ENCODE measurements at places on chromosomes 2 and 18.

DNA sequence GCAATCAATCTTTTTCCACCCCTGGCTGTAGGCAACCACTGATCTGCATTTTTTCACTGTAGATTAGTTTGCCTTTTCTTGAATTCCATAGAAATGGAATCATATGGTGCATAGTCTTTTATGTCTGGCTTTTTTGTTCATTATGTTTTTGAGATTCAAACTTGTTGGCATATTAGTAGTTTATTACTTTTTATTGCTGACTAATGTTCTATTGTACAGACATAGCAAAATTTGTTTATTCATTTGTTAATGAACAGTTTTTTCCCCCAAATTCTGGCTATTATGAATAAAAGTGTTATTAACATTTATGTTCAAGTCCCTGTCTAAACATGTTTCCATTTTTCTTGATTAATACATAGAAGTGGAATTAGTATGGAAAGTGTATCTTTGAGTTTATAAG, 21.4 kb upstream of the WDSUB1 start:
- no peak for DNase-seq

GRCh38 chr2:37414470-37414949, 70.1 kb downstream of the QPCT start:
- peak; percentile 64 for DNase-seq

- DNase-seq = peak; percentile 30
Observed at GRCh38 chr2:201984800-201985525, 48.7 kb upstream of the FZD7 start.

DNA sequence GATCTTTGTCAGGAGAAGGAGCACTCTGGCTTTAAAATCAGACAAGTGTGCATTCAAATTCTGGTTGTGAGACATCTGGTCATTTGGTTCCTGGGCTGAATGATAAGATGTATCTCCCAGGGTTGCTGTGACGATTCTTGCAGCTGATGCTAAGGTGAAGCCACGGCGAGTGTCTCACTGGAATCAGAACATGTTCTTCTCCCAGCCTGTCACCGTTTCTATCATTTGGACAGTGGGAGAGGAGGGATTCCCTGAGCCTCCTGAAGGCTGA, 68.3 kb downstream of the NCK2 start:
- DNase-seq = no peak

DNA sequence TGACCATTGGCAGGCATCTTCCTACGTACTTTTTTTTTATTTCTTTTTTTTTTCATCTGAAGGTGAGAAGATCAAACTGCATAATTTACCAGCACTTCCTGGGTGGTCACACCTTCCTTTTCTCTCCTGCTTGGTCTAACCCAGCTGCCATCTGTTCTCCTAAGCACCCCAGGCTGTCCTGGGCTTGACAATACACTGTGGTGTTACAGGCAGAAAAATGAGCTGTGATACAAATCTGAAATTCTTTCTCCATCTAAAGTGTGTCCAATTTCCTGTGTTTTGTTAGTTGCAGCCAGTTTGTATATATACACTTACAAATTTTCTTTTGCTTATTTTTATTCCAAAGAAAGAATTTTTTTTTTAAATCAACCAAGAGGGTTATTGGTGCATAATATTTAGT, 786.0 kb upstream of the ZEB2 start:
- DNase-seq = no peak

- DNase-seq = peak; percentile 69
Observed at GRCh38 chr2:24490181-24490689, 819 bp upstream of the NCOA1 start.

DNA sequence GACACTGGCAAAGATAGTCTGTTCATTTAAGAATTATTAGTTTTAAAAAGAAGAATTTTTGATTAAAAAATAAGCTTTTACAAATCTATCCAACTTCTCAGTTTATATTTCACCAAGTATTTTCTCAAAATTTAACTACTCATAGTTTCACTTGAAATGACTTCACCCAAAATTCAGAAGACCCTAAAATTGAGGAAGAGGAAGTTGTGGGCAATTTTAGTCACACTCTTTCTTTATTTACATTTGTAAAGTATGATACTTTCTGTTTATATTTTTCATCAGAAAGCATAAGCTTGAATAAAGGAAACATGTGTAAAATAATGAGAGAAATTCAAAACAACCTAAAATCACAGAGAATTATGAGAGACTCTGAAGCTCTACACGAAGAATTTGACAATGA, 278.8 kb upstream of the MEIS1 start:
- DNase-seq = no peak

DNA sequence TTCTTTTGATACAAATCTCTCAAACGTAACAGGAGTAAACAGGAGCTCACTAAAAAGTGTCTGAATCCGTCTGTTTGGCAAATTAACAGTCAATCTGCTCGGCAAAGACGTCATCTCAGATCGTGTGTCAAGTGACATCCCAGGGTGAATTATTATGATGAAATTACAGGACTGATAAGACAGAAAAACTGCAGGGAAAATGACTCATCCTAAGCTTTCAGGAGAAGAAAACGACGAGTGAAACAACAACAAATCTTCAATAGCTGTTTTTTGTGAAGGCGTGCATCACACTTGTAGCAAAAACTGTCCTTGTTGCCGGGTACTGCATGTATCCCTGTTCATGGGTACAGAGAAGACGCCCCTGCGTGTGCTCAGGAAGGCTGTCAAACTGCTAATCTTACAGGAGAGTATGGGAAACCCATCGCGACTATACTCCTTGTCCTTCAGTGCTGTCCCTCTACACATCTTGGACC, 24.9 kb downstream of the EPB41L3 start:
- no peak for DNase-seq

DNA sequence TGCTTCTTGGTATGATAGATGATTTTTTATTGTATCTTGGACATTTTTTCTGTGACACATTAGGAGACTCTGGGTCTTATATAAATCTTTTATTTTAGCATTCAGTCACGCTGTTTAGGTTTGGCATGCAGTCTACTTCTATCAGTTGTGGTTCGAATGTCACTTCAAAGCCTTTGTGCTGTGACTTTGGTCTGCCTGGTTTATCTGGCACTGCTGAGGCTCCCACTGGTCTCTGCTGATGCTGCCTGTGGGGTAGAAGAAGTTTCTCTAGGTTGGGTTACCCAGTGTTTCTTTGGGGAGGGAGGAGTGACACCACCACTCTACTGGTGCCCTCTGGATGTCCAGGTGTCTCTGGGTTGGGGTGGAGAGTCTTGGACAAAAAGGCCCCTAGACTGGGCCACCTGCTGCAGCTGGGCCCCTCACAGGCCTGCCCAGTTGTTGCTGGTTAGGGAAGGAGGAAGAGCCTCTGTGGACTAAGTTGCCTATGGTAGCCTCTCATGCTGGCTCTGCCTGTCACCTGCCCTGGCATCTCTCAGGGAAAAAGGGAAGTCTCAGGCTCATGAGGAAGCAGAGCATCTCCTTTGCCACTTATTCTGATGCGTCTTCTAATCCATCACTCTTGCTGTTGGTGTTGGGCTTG, 115.4 kb upstream of the HS6ST1 start:
- DNase-seq = no peak

DNA sequence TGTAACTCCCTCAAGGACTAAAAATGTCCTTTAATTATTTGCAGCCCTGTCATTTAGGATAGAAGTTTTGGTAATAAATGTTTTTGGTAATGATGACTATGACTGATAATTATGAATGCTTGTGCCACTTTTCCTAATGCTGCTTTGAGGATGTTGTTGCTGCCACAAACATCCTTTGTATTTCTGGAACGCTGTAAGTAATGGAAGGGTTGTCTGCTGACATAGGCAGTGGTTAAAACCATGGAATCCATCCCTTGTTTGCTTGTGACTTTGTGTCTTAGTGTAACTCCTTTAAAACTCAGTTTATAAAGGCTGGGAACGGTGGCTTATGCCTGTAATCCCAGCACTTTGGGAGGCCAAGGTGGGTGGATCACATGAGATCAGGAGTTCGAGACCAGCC, 19.8 kb upstream of the LPIN2 start:
- DNase-seq = no peak

GRCh38 chr2:127584047-127584446, 48.6 kb downstream of the MYO7B start:
- no peak for DNase-seq

DNA sequence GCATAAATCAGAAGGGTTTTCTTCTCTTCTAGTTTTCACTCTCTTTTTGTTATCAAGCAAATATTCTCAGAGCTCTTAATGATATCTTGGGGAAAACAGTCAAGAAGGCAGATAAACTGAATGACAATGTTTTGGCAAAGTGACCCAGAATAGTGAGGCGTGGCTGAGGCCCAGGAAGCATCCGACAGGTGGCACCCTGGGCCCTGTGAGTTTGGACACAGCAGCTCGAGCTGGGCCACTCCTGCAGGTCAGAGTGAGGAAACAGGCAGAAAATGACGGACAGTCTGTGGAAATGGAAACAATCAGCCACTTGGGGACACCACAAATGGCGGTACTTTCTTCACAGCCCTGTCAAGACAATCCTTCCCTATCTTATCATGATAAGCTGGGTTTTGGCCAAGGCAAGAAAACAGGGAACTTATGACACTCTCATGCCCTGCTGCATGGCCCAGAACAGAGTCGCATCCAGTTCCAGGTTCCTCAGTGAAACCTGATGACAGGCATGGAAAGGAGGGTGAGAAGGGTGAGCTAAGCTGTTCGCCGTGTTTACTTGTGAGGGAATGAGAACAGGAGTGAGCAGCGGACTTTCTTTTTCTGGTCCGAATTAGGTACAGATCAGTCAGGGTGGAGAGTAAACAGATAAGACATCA, 32.1 kb downstream of the MRPL44 start:
- DNase-seq = no peak

- no peak for DNase-seq
Observed at GRCh38 chr2:211251016-211251415, 694.6 kb downstream of the CPS1 start.

GRCh38 chr2:95343429-95344214, 46.5 kb downstream of the KCNIP3 start:
- peak; percentile 20 for DNase-seq

- no peak for DNase-seq
Observed at GRCh38 chr2:20576598-20577115, 74.2 kb downstream of the HS1BP3 start.

GRCh38 chr2:47357483-47357882, 45.5 kb upstream of the MSH2 start:
- peak; percentile 84 for DNase-seq

DNA sequence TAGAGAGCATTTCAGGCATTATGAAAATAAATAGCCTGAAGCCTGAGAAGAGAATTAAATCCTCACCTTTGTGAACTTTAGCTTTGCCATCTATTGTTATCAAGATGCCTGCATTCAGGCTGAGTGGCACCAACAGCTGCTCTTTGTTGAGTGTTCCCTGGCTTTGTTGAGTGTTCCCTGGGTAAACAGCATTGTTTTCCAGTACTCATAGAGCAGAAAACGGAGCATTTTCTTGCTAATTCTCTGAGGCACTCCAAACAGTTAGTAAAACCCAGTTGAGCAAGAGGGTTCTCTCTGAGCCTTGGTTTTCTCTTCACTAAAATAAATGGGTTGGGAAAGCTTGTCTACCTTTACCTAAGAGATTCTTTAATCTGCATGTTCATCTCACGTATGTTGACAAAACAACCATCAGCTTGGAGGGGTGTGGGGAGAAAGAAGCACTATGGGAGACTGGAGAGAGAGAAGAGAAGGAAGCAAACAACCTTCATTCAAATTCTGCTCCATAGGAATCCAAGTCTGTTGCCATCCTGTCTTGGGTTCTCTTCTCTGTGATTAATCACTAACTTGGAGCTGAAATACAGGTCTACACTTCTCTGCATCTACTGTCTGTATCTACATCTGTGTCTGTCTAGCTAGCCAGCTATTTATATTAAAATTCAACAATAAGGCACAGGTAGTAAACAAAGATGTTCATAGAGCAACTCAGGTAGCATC, 567.0 kb upstream of the SOX11 start:
- DNase-seq = no peak

- peak; percentile 93 for DNase-seq
Observed at GRCh38 chr2:168851674-168852320, 38.4 kb downstream of the SPC25 start.

DNA sequence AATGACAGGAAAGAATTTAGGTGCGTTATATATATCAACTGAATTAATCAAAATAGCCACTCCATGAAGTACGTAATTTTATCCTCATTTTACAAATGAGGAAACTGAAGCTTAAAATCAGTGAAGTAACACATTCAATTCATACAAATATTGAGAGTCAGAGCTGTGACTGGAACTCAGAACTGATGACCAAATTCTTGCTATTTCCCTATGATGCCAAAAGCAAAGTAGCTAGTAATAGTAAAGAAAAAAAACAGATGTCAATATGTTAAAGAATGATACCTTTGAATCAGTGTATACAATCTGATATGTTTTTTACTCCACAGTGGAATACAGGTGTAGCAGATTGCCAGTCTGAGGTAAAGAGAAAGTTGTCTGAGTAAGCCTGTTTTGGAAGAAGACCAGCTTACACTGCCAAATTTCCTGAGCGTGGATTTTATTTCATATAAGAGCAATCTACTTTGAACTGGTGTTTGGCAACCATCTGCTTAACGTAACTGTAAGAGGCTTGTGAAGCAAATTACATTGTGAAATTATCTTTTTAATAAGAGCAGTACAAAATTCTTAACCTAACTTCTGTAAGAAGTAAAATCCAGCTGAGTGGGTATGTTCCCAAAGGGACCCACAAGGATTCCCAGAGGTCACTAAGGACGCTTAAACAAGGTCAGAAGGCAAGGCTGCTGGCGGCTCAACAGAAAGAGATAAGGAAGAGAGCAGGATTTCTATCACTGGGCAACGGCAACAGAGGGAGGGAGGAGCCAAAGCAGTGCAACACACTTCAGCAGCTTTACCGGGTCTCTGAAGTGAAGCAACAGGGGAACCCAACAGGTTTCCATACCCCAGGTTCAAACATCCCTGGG, 85.6 kb downstream of the IKZF2 start:
- DNase-seq = peak; percentile 30

GRCh38 chr2:12555012-12555645, 161.6 kb upstream of the TRIB2 start:
- DNase-seq = peak; percentile 69

- DNase-seq = no peak
Observed at GRCh38 chr2:240858321-240858720, 10.3 kb upstream of the AGXT start.

DNA sequence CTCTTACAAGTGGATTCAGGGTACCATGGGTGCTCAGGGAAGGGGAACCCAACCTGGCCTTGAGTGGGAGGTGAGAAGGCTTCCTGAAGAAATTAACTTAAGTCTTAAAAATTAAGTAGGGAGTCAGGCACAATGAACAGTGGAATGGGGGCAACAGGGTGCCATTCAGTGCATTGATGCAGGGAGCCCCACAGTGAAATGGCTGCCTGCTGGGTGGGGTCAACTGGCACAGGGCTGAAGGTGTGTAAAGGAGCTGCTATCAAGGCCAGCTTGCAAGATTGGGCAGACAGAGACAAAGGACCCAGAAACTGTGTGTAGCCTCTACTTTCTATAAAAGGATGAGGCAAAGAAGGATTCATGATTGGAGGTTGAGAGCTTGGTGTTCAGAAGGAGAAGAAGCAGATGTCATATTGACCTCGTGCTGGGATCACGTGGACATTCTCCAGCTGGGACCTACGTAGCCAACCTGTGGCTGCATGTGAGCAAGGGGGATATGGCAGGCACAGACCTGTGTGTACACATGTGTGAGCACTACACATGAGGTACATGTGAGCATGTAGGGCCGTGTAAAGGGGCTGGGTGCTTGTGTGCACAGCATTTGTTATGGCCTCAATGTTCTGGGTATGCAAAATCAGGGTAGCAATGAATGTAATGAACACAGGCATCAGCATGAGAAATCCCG, 209.5 kb upstream of the HAAO start:
- no peak for DNase-seq

GRCh38 chr18:57422313-57422872, 12.8 kb upstream of the ONECUT2 start:
- DNase-seq = no peak
